ENCODE measurements at places on chromosomes 16 and 17.
A peak's percentile ranks its signal among the peaks of the same experiment; 100 is the strongest.

- no peak for DNase-seq
These were observed 132.3 kb upstream of the CDH11 start for GRCh38 chr16:65254144-65254543.

DNA sequence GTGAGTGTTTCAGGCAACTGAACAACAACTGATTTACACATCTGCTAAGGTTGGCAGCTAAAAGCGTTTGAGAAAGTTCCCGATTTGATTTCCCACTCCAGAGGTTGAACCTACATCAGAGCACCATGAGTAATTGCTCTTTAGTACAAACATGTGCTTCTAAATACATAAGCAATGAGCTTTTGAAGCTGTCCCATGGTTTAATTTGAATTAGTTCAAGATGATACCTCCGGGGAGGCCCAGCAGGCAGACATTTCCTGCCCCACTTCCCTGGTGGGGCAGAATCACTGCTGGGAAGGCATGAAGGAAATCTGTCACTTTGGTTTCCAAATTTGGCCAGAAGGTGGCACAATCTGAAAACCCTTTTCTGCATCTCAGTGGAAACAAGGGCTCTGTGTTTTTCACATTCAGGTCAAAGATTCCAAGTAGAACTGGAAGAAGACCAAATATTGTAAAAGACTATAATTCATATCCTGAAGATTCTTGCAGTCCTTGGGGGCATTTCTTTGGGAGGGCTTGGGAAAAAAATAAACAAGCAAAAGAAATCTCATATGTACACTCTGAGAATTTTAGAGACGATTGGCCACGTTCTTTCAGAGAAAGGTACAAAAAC, 176.2 kb upstream of the FAM20A start:
- DNase-seq = peak; percentile 64

GRCh38 chr17:6551356-6551755, 5.0 kb downstream of the PITPNM3 start:
- DNase-seq = no peak

DNA sequence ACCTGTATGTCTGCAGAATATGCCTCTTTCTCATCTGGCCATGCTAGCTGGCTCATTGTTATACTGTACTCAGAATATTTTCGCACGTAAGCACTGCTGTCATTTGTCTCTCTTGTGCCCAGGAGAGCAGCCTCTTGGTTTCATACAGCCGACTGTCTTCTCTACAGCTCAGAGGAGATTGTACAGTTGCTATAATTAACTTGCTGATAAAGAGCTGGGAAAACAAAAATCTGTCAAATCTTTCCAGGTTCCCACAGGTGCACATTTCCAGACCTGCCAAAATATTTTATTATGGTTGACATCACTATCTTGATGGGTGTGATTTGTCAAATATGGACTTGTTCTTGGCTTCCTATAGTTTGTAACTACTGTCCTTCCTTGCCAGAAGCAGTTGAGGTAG, 122.7 kb downstream of the FTO start:
- DNase-seq = no peak

GRCh38 chr17:35376245-35376644, 2.8 kb upstream of the SLFN11 start:
- no peak for DNase-seq

- no peak for DNase-seq
These were observed 3.9 kb upstream of the EFTUD2 start for GRCh38 chr17:44903012-44903685.

DNA sequence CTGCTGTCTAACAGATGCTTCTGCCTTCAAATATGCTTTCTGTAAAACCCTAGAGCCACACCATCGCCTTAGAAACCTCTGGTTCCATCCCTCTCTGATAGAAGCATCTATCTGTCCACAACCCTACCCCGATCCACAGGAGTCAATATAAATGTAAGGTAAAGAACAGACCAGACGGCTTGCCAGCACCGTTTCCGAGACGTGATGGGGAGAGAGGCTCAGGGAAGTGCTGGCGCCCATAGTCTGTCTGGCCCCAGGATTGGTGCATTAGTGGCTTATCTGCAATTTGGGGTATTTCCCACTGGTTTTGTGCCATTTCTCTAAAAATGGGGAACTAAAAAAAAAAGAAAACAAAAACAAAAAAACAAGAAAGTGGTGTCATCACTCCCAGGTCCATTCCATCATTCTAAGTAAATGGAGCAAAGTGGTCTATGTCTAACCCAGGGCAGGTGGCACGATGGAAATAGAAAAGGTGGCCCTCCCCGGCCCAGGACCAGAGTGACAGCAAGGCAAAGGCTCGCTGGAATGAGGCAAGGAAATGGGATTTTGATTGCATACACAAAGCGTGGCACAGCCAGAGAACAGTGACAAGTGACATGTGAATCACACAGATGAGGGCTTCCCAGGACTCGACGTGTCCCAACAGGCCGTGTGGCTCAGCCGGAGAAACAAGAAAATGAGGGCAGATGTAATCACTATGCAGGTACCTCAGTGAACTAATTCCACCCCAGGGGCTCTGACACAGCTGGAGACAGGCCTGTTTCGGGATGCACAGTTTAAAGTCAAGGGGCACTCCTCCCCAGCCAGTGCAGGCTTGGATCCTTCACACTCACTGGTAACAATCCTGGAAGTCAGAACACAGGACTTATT, 125.6 kb downstream of the GAS7 start:
- DNase-seq = no peak

DNA sequence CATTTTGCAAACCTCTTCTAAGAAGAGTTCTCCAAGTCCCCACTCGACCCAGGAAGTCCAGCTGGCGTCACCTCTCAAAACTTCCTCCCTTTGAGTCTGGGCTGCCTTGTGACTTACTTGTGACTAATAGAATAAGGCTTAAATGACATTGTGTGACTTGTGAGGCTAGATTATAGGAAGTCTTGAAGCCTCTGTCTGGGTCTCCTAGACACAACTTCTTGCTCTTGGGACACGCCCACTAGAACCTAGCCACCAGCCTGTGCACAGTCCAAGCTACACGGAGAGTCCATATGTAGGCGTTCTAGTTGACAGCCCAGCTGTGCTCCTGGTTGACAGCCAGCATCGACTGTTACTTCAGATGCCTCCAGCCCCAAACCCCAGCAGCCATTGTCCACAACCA, 66.7 kb upstream of the TANC2 start:
- DNase-seq = no peak

GRCh38 chr17:16286947-16287562, 66.2 kb downstream of the CENPV start:
- peak; percentile 27 for DNase-seq

- DNase-seq = no peak
These were observed 89.1 kb upstream of the NOL11 start for GRCh38 chr17:67628580-67629013.

- no peak for DNase-seq
These were observed 6.8 kb upstream of the ZP2 start for GRCh38 chr16:21218153-21218552.

DNA sequence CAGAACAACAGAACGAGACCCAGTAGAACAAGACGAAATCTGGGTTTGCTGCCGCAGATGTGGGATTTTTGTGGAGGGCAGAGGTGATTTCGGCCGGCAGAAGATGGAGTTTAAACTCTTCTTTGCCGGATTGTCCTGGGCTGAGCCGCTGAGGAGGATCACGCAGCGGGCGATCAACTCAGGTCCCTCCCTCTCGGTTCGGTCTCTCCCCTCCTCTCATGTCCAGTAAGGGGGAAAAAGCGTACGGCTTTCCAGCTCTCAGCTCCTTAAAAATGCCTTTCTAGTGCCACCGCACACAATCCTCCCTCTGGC, 2.5 kb downstream of the PHF12 start:
- no peak for DNase-seq

GRCh38 chr17:880443-881269, 98.5 kb downstream of the MRM3 start:
- DNase-seq = no peak

All from K562 (cell line).